CD4-positive, CD25-positive, alpha-beta regulatory T cell (primary cell): ENCODE measurements at places on chromosomes 1 and 21. TPM values are rescaled to one million over a fixed set of nuclear protein-coding genes. Genes with fewer than 3 reads are reported as not detected.

GRCh38 chr21:15749861-15750159 lies 20.0 kb downstream of the USP25 start:
- H3K27ac ChIP-seq: no peak overlapping the region
- no peak for DNase-seq
- no peak overlapping the region for H3K4me3 ChIP-seq
- H3K36me3 ChIP-seq: no peaks in the 10 kb centered on the region
- peaks cover 25% of the 10 kb centered on the region for H3K4me1 ChIP-seq
- no peaks in the 10 kb centered on the region for H3K27me3 ChIP-seq

GRCh38 chr1:40976952-40977690 lies 2.4 kb upstream of the CTPS1 start:
- H3K27me3 ChIP-seq: no peaks in the 10 kb centered on the region
- H3K4me1 ChIP-seq: peaks cover 23% of the 10 kb centered on the region
- no peak overlapping the region for H3K27ac ChIP-seq

GRCh38 chr1:198907423-198907746 lies 268.5 kb downstream of the PTPRC start:
- H3K4me1 ChIP-seq: peaks cover 10% of the 10 kb centered on the region
- peak; percentile 25 for DNase-seq
- no peaks in the 10 kb centered on the region for H3K36me3 ChIP-seq

- peaks cover 31% of the 10 kb centered on the region for H3K4me1 ChIP-seq
- no peak overlapping the region for H3K4me3 ChIP-seq
- H3K27ac ChIP-seq: no peak overlapping the region
Measured at GRCh38 chr1:15885701-15886610, 38.4 kb downstream of the SPEN start.

SPRR2G gene
- not detected for polyA plus RNA-seq
